ENCODE measurements at places on chromosomes 2 and 18.

- DNase-seq = no peak
These were observed 934 bp downstream of the MYO5B start for GRCh38 chr18:50193796-50194630.

GRCh38 chr18:60122339-60122738 lies 222.5 kb downstream of the PMAIP1 start:
- no peak for DNase-seq

DNA sequence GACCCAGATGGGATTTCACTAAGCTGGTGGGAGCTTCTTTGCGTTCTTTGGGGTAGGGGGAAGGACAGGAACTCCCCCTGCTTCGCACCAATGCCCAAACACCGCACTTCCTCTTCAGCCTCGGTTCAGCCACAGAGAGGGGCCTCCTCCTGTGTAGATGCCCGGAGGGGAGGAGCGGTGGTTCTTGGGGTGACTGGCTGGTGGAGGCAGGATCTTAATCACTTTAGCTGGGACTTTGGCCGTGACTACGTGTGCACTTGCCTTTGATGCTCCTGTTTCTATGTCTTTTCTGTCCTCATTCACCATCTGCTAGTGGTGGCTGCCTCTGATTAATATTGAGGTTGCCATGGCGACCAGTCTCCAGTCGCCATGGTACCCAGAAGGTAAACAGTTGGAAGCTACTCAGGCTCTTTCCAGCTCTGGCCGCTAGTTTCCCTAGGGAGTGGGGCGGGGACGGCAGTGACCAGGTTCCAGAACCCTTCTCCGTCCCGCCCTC lies 1.9 kb downstream of the CNGA3 start:
- no peak for DNase-seq

DNA sequence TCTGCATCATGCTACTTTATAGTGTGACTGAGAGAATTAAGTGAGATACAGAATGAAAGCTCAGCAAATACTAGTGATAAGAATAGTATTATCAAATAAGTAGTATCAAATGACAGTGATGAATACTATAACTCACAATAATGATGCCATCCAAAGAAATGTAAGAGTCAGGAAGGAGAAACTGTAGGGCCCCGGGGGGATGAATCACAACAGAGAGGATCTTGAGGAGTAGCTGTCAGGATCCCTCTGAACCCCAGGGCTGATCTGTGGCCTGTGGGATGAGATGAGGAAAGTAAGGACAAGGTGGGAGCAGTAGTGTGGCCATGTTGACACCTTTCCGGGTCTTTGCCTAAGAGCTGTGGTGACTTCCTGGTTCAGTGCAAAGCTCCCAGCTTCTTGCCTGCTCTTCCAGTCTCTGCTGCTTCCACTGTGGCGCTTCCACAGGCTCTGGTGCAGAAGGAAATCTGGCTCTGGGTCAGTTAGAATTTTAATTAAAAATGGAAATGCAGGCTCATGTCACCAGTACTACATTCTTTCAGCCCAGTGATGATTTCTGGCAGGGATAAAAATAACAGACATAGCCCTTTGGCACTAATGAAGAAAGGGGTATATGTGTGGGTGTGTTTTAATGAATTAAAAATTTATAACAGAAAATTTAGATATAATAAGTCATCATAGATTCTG lies 166.9 kb downstream of the MYO3B start:
- no peak for DNase-seq

DNA sequence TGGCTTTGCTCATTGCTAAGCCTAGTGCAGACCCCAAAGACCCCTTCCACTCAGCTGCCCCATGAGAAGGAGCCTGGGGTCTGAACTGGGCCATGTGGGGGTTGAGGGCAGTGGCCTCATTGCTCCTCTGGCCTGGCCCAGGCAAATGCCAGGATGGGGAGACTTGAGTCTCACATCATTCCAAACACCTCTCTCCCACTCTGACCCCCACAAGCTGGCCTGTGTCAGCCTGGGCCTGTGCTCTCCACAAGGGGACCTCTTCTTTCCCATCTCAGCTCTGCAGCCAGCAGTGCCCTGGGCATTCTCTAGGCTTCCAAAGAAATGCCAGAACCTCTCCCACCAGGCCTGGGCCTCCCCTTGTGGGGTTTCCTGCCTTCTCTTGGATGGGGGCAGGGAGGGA lies 45.8 kb upstream of the OTOF start:
- no peak for DNase-seq

- no peak for DNase-seq
These were observed 315.8 kb downstream of the GULP1 start for GRCh38 chr2:188607501-188607900.

GRCh38 chr2:181977661-181978350 lies 7.8 kb upstream of the PPP1R1C start:
- DNase-seq = no peak

- no peak for DNase-seq
These were observed 27.5 kb upstream of the ACVR1 start for GRCh38 chr2:157903626-157904025.

DNA sequence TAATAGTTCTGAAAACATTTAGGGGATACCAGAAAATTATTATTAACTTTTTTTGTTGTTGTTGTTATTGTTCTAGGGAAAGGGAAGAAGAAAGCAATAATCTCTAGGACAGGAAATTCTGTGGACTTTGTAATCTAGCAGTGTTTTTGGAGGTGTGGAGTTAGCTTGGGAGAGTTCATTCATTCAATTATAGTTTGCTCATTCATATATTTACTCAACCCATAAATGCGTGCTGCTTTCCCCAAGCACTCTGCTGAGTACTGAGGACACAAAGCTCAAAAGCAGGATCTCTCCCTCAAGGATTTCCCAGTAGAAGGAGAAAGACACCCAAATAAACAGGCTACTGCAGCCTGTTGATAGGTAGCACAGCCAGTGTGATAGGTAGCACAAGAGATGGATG lies 984.3 kb downstream of the BCL11A start:
- no peak for DNase-seq

DNA sequence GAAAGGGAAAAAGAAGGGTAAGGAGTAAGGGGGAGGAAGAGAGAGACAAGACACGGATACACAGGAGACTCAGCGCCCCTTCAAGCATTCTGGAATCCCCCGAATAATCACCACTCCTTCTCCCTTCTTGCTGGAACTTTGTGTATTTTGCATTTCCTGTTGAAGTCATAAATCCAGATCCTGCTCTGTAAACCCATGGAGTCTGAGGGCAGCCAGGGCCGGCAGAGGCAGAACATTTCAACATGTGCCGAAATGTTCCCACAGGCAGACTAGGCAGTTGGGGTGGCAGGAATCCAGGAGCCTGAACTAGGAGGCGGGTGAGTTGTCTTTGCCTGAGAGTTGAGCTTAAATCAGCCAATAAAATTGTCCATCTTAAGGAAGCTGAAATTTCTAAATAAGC lies 193.1 kb downstream of the SH3RF3 start:
- peak; percentile 91 for DNase-seq

GRCh38 chr2:229416116-229416694 lies 145.1 kb upstream of the PID1 start:
- peak; percentile 49 for DNase-seq

DNA sequence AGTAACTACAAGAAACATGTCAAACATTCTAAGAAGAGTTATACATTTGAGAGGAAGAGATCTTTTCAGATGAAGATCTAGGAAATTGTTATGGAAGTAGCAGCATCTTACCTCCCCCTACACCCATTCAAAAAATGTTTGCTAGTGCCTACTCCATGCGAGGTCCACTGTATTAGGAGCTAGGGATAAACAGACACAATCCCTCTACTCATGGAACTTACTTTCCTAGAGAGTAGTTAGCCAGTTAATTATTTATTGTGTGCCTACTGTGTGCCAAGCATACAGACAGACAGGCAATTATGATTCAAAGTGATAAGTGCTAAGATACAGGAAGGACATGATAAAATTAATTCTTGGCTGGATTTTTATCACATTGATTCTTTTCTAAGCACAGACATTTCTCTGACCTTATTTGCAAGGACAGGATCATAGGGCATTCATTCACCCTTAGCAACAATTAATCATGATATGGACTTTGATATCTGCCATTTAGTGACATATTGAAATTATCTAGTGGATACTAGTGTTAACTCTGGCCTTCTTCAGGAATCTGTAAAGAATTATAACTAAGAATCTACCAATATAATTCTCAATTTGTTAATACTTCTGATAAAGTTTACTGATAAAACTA lies 19.6 kb upstream of the TDRD15 start:
- no peak for DNase-seq

GRCh38 chr18:58225101-58225500 lies 181.1 kb downstream of the NEDD4L start:
- DNase-seq = no peak

DNA sequence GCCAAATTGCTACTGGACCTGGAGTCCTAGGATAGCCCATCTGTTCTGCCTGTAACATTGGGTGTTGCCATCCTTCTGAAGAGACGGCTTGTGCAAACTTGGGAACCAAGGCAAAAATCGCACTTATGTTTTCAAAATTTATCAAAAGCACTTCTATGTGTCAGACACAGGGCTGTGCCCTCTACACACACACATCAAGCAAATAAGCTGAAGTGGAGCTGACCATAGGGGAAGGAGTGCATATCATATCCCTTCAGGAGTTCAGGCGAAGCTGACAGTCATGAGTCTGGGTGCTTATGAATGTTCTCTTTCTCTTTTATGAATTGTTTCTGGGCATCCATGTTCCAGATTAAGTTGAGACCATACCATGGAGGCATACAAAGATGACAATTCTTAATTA lies 247.9 kb downstream of the CYRIA start:
- DNase-seq = no peak

DNA sequence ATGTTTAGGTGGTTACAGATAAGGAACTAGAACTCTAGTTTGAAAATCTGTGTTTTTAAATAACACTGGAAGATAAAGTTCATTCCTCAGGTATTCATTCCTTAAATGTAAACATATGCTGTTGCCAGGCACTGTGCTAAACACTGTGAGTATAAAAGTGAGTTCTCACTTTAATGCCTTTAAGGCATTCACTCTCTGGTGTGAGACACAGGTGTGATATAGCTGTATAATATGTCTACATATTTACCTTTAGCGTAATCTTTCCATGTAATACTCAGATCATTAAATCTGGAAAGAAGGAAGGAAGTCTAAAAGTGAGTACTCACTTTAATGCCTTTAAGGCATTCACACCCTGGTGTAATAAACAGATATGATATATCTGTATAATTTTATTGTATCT lies 472.6 kb downstream of the PARD3B start:
- DNase-seq = no peak

DNA sequence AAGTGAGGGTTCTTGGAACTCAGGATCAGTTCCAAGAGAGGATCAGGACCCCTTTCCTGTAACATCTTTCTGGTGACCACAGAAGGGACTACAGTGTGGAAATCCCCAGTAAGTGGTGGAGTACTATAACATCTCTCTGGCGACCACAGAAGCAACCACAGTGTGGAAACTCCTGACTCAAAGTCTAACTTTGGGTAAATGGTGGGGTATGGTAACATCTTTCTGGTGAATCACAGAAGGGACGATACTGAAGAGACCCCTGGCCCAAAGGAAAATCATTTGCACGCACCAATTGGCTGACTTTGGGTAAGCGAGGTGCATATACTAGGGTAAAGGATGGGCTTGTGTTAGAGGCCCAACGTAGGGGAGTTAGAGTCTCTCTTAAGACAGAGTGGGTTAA lies 56.3 kb upstream of the GULP1 start:
- DNase-seq = no peak

DNA sequence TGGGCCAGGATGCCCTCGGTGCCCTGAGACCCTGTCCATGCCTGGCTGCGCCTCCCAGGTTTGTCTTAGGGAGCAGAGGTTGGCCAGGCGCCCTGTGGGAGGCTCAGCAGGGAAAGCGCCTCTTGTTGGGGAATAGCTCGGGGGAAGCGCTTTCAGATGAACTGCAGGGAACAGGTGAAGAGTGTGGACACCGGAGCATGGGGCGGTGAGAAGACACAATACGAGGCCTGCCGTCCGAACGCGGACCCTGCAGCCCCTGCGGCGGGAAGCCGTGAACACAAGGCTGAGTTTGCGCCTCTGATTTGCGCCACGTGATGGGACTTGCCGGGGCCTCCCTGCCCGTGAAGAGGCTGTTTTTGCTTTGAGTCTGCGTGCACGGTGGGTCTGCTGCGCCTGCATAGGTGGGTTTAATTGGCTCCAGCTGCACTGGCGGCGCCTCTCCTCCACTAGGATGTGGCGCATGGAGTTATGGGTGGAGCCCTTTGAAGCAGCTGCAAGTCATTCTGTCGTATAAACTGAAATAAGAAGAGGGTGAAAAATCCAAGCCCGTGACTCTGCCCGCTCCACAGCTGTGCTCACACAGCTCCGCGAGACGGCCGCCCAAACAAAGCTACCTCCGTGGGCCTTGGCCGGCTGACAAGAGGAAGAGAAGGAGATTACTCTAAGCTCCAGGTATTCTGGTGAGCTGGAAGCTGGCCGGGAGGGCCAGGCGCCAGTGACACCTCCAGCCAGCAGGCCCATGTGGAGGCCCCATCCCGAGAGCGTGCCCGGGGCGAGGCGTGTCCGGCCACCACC lies 103.5 kb upstream of the CTDP1 start:
- DNase-seq = peak; percentile 19

- DNase-seq = no peak
These were observed 3.3 kb downstream of the ACVR1 start for GRCh38 chr2:157872791-157873190.

DNA sequence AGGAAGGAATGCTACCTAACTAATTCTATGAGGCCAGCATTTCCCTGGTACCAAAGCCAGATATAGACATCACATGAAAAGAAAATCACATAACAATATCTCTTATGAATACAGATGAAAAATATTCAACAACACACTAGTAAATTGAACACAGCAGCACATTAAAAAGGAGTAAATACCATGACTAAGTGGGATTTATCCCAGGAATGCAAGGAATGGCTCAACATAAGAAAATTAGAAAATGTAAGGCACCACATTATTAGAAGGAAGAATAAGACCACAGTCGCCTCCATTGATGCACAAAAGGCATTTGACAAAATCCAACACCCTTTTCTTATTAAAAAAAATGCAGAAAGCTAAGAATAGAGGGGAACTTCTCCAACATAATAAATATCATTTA lies 133.9 kb downstream of the TTC32 start:
- DNase-seq = no peak

DNA sequence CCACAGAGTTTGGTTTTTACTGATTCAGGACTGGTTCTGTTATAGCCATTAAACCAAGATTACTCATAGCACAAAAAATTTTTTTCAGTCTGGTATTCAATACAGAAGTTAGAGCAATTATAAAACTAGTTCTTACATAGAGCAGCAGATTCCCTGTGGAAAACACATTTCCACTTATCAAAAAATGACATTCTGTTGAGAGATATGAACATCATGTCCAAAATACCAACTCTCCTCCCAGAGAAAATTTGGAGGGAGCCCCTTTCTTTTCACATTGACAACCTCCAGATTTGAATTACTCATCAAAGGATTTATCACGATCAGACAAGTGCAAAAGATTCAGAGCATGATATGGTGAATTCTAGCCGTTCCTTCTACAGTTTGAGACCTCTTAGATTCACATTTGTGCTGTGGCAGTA lies 126.8 kb upstream of the SERPINE2 start:
- DNase-seq = no peak

- no peak for DNase-seq
These were observed 20.8 kb downstream of the BAZ2B start for GRCh38 chr2:159595410-159596046.

Data from AG09319 (cell line).